ENCODE measurements at places on chromosomes 6 and 20.

- peak; percentile 59 for DNase-seq
These were observed 42.6 kb upstream of the SCML4 start for GRCh38 chr6:107866606-107867301.

DNA sequence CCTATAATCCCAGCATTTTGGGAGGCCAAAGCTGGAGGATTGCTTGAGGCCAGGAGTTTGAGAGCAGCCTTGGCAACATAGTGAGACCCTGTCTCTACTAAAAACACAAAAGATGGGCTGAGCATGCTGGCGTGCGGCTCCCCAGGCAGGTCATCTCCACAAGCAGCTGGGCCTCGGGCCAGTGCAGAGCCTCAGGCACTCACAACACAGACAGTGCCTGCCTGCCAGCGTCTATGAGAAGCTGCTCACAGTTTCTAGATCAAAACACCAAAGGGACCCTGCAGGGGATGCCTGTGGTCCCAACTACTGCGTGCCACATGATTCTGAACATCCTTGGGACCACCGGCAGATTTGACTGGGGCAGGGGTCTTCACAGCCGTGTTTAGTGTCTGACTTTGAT lies 59.4 kb downstream of the GINS1 start:
- no peak for DNase-seq

GRCh38 chr6:18219591-18219990 lies 44.7 kb downstream of the DEK start:
- DNase-seq: peak; percentile 7

GRCh38 chr6:27157459-27158315 lies 89.8 kb upstream of the PRSS16 start:
- DNase-seq: peak; percentile 68

DNA sequence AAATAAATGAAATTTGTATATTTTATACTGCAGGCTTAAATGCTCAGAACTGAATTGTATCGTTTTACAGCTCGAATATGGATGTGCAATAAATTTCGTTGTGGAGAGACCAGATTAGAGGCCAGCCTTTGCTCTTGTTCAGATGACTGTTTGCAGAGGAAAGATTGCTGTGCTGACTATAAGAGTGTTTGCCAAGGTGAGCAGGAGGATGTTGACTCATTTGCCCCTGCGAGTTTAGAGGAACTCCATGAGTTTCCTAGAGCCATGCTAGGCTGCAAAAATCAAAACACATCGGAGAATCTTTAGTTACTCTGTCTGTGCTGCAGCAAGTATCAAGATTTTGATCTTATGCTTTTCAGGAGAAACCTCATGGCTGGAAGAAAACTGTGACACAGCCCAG lies 15.4 kb downstream of the ENPP3 start:
- peak; percentile 68 for DNase-seq

GRCh38 chr6:40000964-40001515 lies 66.8 kb upstream of the MOCS1 start:
- DNase-seq: no peak

DNA sequence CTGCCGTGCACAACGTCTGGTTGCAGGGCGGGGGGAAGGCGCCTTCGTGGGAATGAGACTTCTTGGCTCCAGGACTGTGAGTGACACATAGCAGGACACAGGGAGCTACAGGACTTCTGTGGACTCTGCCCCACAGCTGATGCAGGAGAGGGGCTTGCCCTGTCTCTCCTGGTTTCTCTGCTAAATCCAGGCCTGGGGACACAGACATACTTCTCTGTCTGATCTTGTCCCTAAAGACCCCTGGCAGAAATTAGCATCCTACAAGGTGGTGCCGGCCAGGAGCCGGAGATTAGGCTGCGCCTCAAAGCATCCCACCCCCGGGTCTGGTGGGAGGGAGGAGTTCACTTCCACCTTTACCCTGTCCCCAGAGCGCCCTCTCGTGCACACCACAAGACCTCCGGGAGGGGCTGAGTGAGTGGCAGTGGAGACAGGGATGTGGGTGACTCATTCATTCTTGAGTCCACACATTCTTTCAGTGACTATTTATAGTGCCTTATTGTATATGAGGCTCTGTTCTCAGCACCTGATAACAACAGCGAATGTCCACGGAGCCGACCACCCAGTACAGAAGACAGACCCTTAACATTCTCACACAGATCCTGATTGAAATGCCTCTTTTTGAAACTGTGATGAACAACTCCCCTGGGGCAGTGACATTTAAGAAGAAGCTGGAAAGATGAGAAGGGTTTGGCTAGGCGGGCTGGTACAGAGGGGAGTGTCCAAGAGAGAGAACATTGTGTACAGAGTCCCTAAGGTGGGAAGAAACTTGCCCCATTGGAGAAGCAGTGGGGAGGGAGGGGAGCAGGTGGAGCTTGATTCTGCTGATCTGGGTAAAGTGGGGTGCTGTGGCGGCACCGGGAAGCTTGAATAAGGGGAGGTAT lies 39.0 kb downstream of the GMPR start:
- DNase-seq: peak; percentile 97

DNA sequence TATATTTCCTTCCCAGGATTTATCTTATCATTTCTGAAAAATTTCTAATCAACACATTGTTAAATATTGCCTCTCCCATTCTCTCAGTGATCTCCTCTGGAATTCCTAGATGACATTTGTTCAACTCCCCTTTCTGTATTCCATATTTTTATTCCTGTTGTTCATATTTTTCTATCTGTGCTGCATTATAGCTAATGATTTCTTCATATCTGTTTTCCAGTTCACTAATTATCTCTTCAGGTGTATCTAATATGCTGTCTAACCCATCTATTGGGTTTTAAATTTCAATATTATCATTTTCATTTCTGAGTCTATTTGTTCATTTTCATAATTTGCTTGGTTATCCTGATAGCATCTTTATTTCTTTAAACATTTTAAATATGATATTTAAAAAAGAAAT lies 141.9 kb downstream of the GRM4 start:
- DNase-seq: no peak

- DNase-seq: no peak
These were observed 1131.8 kb downstream of the GRIK2 start for GRCh38 chr6:102525336-102525735.

DNA sequence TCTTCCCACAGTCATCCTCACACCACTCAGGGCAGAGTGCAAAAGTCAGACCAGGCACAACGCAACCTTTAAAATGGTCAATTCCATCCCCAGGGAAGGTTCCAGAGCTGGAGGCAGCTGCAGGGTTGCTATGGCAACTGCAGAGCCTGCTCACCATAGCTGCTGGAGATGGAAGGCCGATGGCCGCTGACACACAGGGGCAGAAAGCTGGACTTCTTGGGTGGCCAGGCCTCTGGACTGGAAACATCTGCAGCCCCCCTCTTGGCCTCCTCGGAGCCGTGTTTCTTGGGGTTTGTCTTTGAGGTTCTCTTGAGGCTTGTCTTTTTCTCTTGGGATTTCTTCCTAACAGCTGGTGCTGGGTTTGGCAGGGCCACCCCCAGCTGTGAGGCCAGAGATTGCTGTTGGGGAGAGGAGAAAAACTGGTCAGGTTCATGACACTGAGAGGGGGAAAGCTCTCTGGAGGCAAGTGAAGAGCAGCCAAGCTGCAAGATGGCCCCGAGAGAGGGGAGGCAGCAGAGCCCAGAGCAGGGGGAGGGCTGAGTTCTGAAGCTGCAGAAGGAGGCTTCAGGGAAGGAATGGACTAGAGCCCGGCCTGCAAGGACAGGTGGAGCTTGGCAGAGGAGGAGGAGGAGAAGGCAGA lies 10.2 kb downstream of the BNIP5 start:
- DNase-seq: no peak

DNA sequence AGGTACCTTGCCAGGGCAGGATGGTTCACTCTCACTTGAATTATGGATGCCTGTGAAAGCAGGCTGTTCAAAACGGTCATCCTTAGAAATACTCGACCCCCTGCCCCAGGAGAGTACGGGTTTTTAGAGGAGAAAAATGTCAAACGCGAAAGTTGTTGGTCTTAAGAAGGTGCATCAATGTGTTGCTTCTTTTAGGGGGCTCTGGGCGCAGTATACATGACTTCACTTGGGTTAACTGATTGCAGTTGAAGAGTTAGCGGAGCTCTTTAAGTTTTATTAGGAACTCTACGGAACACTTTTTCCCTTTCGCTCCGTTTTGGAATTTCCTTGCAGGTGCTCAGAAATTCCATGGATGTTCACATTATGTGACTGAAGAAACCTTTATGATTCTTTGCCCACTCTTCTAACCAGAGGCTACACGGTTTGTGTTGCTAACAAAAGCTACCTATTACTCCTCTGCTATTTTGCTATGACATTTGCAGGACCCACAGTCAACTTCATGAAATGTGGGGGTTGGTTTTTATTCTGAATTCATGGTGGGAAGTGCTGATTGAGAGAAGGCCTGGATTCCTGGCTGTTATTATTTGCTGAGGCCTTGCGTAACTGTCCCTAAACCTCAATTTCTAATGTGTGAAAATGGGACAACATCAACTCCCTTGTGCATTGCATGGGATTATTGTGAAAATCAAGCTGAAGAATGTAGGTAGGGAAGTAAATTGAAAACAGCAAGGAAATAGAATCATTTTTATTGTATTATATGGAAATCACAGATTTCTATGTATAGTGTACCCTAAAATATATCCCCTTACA lies 845 bp downstream of the ENPP1 start:
- no peak for DNase-seq

DNA sequence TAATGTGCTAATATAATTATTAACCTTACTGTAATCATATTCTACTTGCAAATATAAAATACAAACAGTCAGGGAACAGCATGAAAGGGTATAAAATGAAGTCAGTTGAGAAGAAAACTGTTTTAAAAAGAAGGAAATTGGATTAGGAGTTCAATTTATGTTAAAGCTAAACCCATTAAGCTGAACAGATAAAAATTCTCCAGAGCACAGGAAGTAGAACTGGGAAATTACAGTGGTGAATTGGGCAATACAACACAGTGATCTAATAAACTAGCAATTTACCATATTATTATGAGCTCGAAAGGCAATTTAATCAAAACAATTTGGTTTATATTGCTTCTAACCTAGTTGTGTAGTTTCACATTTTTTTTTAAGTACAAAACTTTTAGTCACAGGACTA lies 407.4 kb upstream of the RGS17 start:
- DNase-seq: no peak

- DNase-seq: peak; percentile 78
These were observed 63.6 kb downstream of the HUS1B start for GRCh38 chr6:593139-593906.

GRCh38 chr6:121260651-121261102 lies 73.6 kb downstream of the TBC1D32 start:
- DNase-seq: peak; percentile 58

GRCh38 chr20:33727115-33727479 lies 4.7 kb upstream of the ZNF341 start:
- DNase-seq: no peak

DNA sequence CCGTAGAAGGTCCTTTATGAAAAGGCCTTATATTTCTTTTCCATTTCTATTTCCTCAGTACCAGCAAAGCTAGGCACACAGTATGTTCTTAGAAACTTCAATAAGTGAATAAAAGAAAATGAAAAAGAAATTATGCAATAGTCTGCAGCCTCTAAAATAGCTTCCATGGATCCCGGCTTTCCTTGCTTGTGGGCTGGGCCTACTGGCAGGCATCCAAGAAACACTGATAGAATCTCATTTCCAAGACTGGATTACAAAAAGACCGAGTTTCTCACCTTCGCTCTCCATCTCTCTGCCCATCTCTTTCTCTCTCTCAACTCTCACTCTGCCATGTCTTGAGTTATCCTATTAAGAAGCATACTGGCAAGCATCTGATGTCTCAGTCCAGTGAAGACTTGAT lies 187.5 kb upstream of the FKBP1C start:
- no peak for DNase-seq

- no peak for DNase-seq
These were observed 11.8 kb downstream of the MAS1 start for GRCh38 chr6:159902620-159903019.

- no peak for DNase-seq
These were observed 86.4 kb upstream of the RIPOR2 start for GRCh38 chr6:25022140-25022553.

DNA sequence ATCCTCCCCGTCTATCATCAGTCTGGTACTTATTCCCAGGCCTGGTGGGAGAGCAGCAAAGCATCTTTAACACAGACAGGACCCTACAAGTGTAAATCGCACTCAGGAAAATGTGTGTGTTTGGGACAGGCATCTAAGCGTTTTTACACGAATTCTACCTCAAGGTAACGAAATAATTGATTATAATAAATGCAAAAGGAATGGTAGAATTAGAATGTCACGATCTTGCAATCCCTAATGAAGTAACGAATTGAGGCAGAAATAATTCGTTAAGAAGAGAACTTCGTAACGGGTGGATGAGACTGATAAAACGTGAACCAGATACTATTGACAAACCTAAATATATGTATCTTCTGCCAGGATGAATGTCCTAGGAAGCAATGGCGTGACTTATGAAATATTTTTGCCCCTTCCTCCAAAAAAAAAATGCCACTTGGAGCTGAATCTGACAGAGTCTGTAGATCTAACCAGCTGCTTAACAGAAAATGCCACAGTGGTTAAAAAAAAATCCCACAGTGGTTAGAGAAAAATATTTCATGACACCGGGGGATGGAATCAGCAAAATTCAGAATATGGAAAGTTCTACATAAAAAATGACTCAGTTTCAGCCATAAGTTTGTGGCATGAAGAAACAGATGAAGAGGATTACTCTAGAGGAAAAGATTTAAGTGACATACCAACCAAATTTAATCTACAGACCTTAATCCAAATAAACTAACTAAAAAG lies 68.7 kb downstream of the F13A1 start:
- no peak for DNase-seq

DNA sequence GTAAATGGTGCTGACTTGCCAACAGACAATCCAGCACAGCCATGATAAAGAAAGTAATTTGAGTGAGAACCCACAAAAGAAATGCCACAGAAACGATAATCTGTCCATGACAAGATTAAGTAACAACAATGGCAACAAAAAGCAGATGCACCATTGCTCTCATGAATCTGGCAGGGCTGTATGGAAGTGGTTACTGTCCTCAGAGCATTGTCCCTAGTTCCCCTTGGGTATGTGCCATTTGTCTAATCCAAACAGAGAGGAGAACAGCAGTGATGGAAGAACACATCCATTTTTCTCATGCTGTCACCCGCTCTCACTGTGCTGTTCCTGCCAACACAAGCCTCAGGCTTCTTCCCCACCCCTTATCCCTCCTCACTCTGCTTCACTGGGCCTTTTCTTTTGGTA lies 65.8 kb downstream of the REV3L start:
- no peak for DNase-seq

- DNase-seq: peak; percentile 77
These were observed 193.0 kb downstream of the ZFAND3 start for GRCh38 chr6:38012573-38012972.

DNA sequence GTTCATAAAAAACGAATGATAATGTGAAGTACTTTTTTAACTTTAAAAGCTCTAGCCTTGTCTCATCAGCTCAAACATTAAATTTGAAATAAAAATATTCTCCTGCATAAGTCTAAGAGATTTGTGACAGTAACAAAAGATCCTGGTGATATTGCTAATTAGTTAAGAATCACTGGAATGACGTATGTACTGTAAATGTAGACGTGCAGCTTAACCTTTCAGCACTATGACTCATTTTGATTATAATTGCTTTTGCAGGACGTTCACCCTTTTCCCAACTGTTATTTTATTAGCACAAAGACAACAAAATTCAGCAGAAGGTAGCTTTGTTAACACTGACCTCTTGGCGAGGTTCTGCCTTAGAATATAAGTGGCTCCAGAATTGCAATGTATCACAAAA lies 68.6 kb downstream of the TENT5A start:
- DNase-seq: no peak

- peak; percentile 56 for DNase-seq
These were observed 1.3 kb downstream of the SRF start for GRCh38 chr6:43172104-43173007.

Measured in dermis blood vessel endothelial cell (primary cell).